ENCODE measurements at places on chromosomes 12 and 14.

DNA sequence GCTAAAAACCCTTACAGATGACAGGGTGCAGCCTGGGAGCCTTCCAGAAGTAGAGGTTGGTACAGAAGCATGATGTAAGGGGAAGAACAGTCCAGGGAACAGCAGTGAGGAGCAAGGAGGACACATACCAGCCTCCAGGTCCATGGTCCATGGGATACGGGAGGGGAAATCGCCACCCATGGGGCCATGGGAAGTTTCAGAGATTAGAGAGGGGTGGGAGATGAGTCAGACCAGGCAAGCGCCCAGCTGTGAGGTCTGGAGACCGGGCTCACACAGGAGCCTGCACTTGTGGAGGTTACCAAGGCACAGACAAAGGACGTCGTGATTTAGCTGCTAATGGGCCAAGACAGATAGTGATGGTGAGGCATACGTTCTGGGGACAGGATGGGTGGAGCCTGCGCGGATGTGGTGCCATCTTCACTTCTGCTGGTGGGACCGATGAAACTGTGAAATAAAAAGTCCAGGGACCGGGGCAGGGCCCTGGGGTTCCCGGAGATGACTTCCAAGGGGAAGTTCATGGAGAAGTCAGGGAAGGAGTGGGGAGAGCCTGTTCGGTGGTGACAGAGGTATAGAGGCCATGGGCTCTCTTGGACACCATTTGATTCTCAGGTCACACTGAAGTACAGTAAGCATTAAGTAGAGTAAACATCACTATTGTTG, 17.7 kb upstream of the LRP1-AS start:
- DNase-seq = no peak

- DNase-seq = no peak
Measured at GRCh38 chr12:10072131-10072530, 26.7 kb downstream of the CLEC1A start.

DNA sequence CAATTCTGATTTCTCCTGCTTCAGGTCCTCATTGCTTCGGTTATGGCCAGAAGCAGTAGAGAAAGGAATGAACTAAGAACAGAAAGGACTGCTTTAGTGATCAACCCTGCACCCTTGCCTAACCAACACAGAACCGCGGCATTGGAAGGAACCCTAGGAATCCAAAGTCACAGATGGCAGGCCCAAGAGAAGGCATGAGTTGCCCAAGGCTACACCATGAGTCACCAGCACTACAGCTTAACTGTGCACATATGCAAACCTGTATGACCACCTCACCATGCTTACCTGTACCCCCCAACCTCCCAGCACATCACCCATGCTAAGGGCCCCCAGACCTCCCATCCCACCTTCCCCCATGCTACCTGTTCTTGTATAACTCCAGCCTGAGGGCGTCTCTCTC, 25.9 kb upstream of the BLTP3B start:
- DNase-seq = no peak

- peak; percentile 43 for DNase-seq
Measured at GRCh38 chr12:1907652-1908611, 10.5 kb downstream of the CACNA2D4 start.

- no peak for DNase-seq
Measured at GRCh38 chr12:68479896-68480291, 130.8 kb upstream of the RAP1B start.

DNA sequence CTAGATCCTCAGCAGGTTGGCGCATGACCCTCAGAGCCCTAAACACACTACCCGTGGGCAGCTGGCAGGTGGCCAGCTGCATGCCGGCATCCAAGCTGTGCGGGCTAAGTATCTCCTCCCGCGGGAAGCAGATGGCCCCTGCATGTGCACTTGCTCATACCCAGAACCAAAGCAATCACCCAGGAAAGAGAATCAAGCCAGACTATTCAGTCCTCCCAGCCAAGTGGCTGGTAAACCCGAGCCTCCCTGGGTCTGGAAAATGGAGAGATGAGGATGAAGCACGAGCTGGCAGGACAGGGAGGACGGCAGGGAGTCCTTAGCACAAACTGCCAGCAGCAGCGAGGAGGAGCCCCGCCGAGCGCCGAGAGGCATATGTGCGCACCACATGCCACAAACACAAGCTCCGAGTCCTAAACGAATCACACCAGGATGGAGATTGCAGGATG, 139.7 kb downstream of the RIMBP2 start:
- DNase-seq = no peak

- DNase-seq = no peak
Measured at GRCh38 chr12:94026596-94026995, 121.8 kb upstream of the PLXNC1 start.

- DNase-seq = no peak
Measured at GRCh38 chr12:57892232-57892972, 45.9 kb upstream of the CTDSP2 start.

- peak; percentile 35 for DNase-seq
Measured at GRCh38 chr12:11958221-11959091, 112.3 kb upstream of the BCL2L14 start.

- no peak for DNase-seq
Measured at GRCh38 chr14:55761651-55762050, 181.6 kb downstream of the KTN1 start.

DNA sequence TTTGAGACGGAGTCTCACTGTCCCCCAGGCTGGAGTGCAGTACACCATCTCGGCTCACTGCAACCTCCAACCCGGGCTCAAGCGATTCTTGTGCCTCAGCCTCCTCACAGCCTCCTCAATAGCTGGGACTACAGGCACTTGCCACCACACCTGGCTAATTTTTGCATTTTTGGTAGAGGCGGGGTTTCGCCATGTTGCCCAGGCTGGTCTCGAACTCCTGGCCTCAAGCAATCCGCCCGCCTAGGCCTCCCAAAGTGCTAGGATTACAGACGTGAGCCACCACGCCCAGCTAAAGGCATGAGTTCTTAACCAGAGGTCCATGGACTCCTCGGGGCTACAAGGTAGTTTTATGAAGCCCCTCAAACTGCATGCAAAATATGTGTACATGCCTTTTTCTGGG, 2.1 kb downstream of the SARNP start:
- no peak for DNase-seq

GRCh38 chr14:99947695-99948094, 117.5 kb upstream of the EVL start:
- DNase-seq = no peak

DNA sequence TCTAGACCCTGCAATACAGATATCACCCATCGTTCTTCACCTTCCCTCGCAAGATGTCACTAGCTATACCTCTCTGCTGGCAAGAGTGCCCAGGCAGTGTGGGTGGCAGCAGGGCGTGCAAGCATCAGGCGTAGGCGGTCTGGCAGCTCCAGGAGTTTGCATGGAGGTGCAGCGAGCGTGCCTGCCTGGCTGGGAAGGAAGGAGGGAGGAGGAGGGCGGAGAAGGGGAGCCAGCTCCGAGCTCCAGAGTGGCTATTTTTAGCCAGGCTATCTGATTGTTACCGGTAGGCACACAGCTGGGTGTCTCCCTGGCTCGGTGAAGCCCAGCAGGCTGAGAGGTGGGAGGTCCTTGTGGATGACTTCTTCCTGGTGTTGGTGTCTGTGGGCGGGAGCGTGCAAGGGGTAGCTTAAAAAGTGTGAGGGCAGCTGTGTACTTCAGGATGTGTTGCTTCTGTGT, 6.2 kb downstream of the FOXJ2 start:
- DNase-seq = no peak

DNA sequence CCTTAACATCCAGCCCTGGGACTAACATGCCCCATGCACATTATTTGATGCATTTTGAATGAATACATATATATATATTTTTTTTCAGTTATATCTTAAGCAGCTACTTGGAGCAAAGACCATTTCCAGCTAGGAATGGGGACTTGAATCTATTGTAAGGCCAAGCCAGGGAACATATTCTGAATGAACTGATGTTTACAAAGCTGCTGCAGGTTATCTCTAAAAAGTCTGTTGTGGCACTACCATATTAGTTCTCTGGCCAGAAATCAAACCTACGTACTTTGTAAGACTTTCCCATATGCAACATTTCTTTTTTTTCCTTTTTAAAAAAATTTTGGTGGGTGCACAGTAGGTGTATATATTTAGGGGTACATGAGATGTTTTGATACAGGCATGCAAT, 43.4 kb downstream of the PELI2 start:
- no peak for DNase-seq

- DNase-seq = no peak
Measured at GRCh38 chr14:25134184-25134583, 84.2 kb upstream of the STXBP6 start.

DNA sequence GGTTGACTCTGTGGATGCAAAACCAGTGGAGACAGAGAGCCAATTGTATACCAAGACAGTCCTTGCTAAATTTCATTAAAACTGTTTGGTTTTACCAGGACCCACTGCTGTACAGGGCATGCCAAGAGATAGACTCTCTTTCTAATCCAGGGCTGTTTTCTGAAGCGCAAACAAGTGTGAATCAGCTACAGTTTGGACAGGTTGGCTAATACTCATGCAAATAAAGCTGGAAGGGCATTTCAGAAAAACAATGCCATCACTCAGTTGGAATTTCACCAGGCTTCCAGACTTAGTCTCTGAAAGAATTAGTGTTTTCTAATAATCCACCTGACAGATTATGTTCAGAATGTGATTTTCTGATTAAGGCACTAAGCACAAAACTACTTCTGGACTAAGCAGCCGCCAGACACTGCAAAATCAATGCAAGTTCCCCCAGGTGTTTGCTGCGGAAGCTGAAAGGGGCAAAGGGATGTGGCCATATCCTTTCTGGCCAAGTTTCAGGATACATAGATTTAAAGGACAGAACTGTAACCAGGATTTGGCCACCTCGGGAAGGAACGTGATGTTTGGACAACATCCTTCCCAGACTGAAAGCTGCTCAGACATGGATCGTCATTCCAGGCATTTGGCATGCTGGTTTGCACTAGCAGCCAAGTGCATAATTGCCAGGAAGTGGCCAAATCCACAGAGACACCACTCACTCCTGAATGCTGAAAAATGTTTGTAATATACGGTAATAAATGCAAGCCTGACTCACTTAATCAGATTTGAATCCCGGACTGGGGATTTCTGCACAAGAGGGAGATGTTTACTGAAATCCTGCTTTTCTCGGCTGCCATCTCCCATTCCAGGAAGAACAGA, 32.0 kb upstream of the CDKN3 start:
- DNase-seq = no peak

DNA sequence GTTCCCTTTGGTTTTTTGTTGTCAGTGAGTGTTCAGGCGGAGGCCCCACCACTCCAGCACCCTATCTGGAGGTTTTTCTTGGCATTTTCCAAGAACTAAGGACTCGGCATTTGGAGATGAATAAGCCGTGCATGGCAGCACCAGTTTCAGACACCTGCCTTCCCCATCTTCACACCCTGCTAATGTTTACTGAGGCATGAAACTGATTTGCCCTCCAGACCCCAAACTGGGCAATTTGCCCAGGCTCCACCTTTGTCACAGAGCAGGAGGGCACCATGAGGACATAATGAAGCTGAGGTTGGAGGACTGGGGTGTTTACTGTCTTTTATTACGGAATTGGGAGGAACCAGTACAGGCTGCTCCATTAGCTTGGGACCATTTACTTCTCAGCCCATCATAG, 113.4 kb downstream of the LGMN start:
- DNase-seq = no peak

DNA sequence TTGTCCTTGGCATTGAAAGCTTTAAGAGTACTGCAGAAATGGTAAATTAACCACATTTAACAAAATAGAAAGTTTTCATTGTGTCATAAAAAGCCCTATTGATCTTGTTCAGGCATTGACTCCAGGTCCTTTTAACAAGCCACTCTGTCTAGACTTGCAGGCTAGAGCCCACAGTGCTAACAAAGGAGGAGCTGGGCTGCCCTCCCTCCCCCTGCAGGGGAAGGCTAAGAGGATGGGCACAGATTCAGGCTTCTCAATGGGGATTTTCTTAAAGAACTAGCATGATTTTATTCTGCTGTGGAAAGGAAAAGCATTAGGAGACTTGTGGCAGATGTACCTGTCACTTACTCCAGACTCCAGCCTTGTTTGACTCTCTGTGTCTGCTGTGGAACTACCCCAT, 463.6 kb downstream of the NRXN3 start:
- no peak for DNase-seq

DNA sequence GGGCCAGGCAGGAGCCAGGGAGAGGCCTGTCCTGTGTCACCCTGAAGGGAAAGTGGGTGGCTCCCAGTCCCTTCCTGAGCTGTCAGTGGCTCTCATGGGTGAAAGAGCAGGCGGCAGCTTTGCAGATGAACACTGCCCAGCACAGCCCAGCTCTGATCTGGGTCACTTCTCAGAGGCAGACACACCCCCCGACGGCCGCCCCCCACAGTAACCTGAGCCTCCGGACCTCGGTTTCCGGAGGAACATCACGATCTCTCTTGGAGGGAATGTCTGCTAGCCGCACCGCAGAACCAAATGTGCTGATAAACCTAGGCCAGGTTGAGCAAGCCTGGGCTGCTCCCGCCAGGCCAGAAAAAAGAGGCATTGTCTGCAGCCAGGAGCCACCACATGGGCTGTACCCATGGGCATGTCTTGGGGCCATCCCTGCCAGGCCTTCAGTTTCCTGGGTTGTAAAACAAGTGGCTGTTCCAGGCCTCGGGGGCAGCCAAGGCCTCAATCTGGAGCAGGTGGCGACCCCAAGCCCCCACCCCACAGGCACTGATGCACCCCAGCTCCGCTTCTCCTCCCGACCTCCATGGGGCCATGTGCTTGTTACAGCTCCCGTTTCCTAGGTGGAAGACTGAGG, 57.6 kb downstream of the NCOR2 start:
- no peak for DNase-seq

- no peak for DNase-seq
Measured at GRCh38 chr14:55867719-55868118, 250.5 kb upstream of the PELI2 start.

DNA sequence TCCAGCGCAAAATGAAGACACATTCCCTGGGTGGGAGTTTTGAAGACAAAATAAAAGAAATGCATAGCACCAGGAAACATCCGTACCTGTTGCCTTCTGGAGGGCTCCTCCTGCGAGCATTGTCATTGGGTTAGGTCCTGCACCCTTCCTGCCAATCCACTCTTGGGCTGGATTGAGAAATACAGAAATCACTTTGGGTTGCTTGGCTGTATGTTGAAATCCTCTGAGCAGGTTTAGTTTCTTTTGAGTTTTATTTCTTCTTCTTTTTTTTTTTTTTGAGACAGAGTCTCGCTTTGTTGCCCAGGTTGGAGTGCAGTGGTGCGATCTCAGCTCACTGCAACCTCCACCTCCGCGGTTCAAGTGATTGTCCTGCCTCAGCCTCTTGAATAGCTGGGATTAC, 67.6 kb downstream of the ARF6 start:
- DNase-seq = no peak

DNA sequence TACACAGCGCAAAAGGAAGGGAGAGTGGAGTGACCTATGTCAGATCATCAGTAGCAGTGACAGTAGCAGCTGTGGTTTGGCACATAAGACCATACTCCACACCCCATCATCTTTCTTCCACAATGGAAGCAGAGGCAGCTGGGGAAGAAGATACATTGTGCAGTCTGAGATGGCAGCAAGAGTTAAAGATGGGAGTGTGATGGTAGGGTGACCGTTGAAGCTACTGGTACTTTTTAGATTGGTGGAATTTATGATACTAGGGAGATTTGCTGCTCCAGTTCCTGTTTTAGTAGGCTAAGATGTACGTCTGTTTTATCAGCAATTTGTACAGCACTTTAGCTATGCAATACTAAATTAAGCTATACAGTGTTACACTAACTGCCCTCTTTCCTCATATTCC, 291.0 kb downstream of the FUT8 start:
- DNase-seq = no peak

GRCh38 chr14:58747181-58747580, 109.4 kb downstream of the DACT1 start:
- DNase-seq = no peak

- peak; percentile 83 for DNase-seq
Measured at GRCh38 chr12:12376646-12377448, 20.0 kb downstream of the BORCS5 start.

Data from CD4-positive, alpha-beta T cell (primary cell).